ENCODE measurements at places on chromosomes 1 and 21. TPM values are rescaled to one million over a fixed set of nuclear protein-coding genes. Genes with fewer than 3 reads are reported as not detected.
A peak's percentile ranks its signal among the peaks of the same experiment; 100 is the strongest.

Gene FAM177B
- 2.3 TPM for total RNA-seq

DNA sequence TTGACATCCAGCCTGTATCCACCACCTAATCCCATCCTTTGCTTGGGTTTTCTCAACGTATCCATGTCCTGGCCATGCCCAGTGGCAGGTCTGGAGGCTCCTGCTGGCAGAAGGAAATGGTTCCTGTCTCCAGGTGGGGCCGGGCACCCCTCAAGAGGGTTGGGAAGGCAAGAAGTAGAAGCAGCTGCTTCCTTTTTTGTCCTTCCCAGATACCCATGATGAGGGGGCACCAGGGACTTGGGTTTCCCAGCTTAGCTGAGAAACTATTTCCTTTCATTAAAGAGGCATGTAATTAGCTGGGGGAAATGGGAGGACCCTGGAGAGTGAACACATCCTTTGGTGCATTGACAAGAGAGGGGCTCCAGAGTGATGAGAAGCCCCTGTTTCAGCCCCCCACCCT, 21.1 kb upstream of the SLC45A3 start:
- peaks cover 3% of the 10 kb centered on the region for H3K4me1 ChIP-seq
- H3K36me3 ChIP-seq, result no peaks in the 10 kb centered on the region
- H3K4me3 ChIP-seq, result no peak overlapping the region
- no peak overlapping the region for H3K27ac ChIP-seq

DNA sequence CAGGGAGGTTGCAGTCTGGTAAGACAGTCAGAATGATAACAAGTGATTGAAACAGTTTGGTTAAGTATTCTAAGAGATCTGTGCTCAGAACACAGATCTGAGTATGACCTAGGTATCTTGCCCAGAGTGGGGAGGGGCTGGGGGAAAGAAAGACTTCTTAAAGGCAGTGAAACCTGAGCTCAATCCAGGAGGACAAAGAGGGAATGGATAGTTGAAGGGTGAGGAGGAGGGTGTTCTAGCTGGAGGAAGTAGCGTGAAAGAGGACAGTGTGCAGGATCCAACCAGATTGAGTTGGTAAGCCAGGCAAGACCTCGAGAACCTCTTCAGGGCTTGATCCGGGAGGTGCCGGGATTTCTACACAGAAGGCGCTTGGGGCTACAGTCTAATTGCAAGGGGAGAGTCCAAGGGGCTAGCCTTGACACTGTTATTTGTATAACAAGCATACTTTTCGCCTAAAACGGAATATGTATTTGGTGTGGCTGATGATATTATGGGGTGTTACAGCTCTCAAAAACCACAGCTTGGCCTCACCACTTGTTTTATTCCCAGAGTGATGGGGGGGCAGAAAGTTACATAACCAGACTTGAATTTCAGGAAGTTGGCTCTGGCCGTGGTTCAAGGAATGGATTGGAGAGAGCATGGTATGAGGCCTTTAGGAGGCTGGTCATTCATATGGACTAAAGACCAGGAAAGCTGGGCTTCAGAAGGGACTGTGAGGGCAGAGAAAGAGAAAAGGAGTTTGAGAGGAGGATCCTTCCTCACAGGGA, 19.1 kb downstream of the RCSD1 start:
- no peaks in the 10 kb centered on the region for H3K27me3 ChIP-seq
- H3K4me1 ChIP-seq, result peaks cover 6% of the 10 kb centered on the region
- H3K36me3 ChIP-seq, result no peaks in the 10 kb centered on the region
- no peak overlapping the region for H3K27ac ChIP-seq
- no peak for DNase-seq

DNA sequence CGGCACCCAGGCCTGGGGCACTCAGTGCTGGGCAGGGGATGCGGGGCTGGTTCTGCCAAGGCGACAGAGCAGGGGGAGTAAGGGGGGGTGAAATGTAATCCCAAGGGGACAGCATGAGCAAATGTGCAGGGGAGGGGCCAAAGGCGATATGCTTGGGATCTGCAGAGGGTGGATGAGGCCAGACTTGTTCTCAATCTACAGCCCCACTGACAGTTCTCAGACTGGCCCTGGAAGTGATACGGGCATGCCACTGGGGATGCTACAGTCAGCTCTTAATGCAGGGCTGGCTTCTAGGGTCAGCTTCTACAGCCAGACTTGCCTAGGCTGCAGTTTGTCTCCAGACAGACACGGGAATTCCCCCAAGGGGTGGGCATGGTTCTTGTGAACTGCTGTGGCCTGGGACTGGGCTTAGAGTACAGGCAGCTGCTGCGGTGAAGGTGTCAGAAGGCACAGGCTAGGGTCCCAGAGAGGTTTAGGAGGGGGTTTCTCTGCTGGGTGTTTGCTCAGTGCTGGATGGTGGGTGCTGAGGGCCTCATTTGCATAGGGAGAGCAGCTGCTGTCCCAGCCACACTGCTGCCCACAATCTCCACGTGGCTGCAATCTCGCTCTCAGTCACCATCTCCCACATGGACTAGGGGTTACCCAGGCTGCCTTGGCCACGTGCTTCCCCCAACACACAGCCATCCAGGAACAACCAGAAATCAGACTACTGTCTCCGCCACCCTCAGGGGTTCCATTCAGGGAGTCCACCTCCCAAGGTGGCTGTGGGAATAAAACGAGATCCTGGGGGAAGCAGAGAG, 190.1 kb downstream of the HIVEP3 start:
- no peaks in the 10 kb centered on the region for H3K27me3 ChIP-seq
- peak; percentile 26 for DNase-seq
- peaks cover 20% of the 10 kb centered on the region for H3K4me1 ChIP-seq
- no peaks in the 10 kb centered on the region for H3K36me3 ChIP-seq

DNA sequence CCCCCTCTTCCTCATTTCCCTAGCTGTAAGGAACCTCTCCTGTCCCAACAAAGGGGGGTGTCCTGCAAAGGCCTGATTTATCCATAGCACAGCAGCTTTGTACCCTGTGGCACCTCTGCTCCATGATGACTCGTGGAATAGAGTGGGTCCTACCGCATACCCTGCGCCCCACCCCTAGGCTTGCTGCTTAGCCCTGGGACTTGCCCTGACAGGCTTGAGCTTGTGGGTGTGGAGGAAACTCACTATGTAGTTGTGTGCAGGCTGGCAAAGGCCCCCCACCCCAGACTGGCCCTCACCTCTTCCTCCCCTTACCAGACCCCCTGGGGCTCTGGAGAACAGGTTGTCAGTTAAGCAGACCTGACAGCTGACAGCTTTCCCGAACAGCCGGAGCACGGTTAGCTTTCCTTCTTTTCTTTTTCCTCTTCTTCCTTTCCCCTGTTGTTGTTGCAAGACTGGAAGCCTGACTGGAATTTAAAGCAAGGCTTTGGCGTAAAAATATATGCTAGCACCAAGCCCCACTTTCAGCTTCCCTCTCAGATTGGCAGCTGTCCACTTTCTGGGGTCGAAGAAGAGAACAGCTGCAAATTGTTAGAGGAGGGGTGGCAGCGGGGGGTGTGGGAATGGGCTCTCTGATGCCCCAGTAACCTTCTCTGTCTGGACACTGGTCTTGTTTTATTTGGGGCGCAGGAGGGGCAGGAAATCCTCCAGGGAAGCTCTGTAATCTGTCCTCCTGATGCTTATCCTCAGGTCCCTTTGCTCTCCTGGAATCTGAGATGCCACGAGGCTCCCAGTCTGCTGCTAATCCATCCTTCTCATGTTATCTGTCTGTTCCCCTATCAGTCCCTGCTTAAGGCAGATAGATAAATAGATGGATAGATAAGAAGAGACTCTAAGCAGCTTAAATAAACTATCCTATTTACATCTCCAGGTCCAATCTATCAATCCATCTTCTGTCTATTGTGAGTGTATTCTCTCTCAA, 134.6 kb downstream of the BRINP2 start:
- H3K4me1 ChIP-seq, result no peaks in the 10 kb centered on the region
- H3K36me3 ChIP-seq, result no peaks in the 10 kb centered on the region
- no peak overlapping the region for H3K4me3 ChIP-seq
- no peak for DNase-seq
- no peaks in the 10 kb centered on the region for H3K27me3 ChIP-seq
- no peak overlapping the region for H3K27ac ChIP-seq

GRCh38 chr1:26711777-26712176, 16.0 kb downstream of the ARID1A start:
- no peak for DNase-seq
- H3K36me3 ChIP-seq, result no peaks in the 10 kb centered on the region
- H3K27ac ChIP-seq, result no peak overlapping the region
- no peaks in the 10 kb centered on the region for H3K27me3 ChIP-seq
- no peak overlapping the region for H3K4me3 ChIP-seq

GRCh38 chr1:39907528-39908453, 6.1 kb upstream of the MYCL start:
- H3K27me3 ChIP-seq, result no peaks in the 10 kb centered on the region
- H3K27ac ChIP-seq, result no peak overlapping the region
- no peak for DNase-seq
- H3K4me1 ChIP-seq, result no peaks in the 10 kb centered on the region
- no peak overlapping the region for H3K4me3 ChIP-seq

- no peak overlapping the region for H3K27ac ChIP-seq
- no peaks in the 10 kb centered on the region for H3K4me1 ChIP-seq
- DNase-seq, result no peak
- no peaks in the 10 kb centered on the region for H3K36me3 ChIP-seq
- H3K4me3 ChIP-seq, result no peak overlapping the region
Observed at GRCh38 chr1:53561503-53562105, 102.4 kb downstream of the DMRTB1 start.

Measured in testis (tissue), 5 donors.